Fibroblast of skin of scalp (primary cell): ENCODE measurements at places on chromosomes 4 and X.

DNA sequence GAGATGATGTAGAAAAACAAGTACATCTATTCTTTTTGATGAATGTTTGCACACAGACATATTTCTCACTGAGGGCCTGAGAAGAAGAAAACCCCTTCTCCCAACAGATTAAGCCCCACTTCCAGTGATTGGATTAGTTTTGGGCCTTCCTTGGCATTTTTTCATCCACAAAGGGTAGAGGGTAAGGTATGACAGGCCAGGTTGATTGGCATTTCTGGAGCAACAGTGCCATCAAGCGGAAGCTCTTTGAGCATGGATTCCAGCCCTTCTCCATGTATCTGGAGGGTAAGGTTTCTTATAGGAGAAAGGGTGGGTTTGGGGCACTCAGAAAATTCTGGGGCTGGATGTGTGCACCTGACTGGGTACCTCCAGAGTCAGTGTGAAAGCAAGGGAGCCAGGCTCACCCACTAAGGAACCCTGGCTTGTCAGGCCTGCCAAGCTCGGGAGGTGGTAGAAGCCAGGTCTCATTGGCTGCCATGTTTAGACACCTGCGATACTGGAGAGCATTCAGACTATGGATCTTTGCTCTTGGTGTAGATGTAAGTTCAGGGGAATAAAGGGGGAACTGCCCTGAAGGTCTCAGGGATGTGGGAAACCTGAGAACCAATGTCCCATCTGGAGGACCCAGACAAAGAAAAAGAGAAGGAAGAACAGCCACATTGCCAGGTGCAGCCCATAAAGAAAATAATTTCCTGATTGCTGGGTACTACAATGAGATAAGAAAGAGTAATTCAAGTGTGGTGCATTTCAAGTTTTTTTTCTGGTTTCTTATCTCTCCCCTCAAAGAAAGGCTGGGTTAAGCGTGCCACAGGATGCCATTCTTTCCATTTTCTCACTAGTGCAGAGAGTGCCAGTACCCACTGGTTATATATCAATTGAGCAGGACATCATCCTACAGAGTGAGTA, 222.3 kb upstream of the AGTR2 start:
- DNase-seq = no peak

GRCh38 chr4:144820011-144820727, 174.2 kb downstream of the HHIP start:
- DNase-seq = peak; percentile 88

GRCh38 chrX:67555578-67556203, 11.9 kb downstream of the AR start:
- peak; percentile 55 for DNase-seq

DNA sequence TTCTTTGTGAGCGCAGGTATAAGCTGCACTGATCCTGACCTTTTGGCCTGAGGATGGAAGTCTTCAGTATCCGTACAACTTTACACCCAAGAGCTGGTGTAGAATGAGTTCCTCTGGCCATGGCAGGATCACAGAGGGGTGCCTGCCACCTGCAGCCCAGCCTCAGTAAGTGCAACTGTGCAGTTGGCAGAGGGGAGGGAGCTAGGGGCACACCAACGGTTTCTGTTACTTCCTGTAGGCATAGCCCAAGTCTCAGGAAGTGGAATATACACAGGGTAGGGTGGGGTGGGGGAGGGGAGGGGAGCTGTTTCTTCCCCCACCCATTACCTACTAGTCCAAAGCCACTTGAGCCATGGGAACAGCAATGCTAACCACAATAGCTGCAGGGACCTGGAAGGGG, 85.4 kb upstream of the GBA3 start:
- peak; percentile 19 for DNase-seq

- peak; percentile 23 for DNase-seq
Observed at GRCh38 chr4:825063-825970, 612 bp downstream of the CPLX1 start.
